ENCODE measurements at places on chromosomes 16 and 17.

- DNase-seq = no peak
Measured at GRCh38 chr16:80459966-80460365, 80.8 kb upstream of the DYNLRB2 start.

- DNase-seq = no peak
Measured at GRCh38 chr17:51734462-51734861, 424.1 kb downstream of the CA10 start.

- DNase-seq = peak; percentile 64
Measured at GRCh38 chr16:20918486-20919239, 18.1 kb downstream of the LYRM1 start.

- no peak for DNase-seq
Measured at GRCh38 chr16:67162506-67163163, 1.9 kb upstream of the HSF4 start.

DNA sequence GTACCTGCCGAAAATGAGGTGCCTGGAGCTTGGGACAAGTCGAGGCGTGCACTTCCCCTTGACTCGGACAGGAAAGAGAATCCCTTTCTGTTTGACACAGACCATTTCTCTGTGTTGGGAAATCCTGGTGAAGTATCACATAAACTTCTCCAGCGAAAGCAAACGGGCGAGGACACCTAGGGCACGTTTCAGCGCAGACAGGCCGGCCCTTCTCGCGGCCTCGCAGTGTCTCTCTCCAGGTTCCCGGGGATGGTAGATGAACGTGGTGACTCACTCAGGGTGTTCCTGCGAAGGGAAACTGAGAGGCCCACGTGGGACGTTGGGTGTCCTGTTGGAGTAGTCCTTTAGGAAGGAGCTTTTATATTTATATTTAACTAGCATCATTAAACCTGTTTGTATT, 36.3 kb upstream of the ZNF750 start:
- DNase-seq = peak; percentile 51

DNA sequence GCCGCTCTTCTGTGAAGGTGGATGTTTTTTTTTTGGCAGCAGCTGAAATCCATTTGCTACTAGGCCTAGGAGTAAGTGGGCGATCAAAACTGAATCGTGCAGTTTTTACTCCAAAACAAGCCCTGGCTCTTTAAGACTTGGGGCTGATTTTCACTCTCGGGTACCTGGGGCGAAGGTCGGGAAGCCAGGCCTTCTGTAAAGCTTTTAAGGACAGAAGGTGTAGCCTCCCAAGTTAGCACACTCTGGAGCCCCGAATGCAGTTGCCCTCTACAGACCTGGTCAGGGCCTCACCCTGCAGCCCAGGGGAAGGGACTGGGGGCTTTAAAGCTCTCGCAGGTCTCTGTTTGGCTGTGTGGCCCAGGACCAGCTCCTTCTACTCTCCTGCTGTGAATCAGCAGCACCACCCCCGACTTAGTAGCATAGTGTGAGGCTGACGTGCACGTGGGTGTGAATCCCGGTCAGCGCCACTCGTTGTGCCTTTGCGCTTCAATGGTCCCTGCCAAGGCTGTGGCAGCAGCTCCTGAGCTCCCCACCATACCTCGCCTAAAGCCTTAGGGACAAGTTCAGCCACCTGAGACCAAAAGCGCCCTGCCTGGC, 49.9 kb downstream of the TMEM235 start:
- DNase-seq = no peak

- DNase-seq = no peak
Measured at GRCh38 chr17:6328279-6328678, 106.6 kb downstream of the AIPL1 start.

DNA sequence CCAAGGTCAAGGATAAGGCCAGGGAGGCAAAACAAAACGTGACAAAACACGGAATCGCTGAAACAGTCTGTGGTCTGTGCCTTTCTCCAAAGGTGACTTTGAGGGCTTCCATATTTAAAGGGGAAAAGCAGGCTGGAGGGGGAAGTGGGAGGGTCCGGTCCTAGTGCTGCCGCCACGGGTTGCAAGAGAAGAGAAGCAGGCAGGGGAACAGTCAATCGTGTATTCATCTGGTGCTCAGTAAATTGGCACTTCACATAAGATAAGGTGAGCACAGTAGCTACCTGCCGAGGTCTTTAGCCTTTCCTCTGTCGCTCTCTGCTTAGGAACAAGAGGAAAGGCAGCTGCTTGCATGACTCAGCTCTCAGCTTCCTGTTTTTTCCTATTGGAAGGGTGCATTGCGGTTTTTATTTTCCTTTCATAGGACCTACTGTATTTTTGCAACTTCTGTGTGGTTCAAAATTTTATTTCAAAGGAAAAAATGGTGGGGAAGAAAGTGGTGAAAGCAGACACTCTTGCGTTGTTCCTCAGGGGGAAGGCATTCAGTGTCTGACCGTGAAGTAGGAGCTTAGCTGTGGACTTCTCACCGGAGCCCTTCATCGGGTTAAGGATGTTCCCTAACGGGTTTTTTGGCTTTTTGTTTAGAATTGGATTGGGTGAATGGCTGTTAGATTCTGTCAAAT, 7.1 kb upstream of the LGALS3BP start:
- peak; percentile 44 for DNase-seq

GRCh38 chr17:73215447-73215846, 22.6 kb downstream of the COG1 start:
- no peak for DNase-seq

DNA sequence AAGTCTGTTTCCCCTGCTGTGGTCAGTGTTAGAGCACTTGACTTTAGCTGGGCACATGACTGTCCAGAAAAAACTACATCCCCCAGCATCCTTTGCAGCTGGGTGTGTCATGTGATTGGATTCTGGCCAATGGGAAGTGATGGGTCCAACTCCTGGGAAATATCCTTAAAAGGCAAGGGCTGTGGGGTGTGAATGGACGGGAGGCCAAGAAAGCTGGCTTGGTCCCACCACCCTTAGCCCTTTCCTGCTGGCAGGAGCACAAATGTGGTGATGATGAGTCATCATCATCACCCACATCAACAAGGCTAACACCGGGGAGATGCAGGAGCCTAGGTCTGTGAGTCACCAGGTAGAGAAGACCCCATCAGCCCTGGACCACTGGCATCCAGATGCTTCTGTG, 341.7 kb downstream of the C16orf95 start:
- no peak for DNase-seq

GRCh38 chr16:89423681-89424260, 66.6 kb downstream of the ANKRD11 start:
- no peak for DNase-seq

DNA sequence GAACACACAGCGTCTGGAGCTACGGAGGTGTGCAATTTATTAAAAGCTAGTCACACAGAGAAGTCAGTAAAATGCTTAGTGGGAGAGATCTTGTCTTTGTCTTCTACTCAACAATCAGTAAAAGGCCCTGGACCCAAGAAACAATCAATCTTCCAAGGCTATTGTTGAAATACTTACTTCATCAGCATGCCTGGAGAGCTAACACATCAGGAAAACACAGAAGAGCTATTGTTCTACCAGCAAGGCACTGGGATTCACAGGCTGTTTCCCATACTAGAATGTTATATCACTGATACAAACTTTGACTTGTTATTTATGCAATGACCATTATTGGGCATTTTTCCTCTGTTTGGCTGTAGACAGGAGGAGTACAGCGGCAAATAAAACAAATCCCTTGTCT, 247.8 kb upstream of the ERCC4 start:
- no peak for DNase-seq

DNA sequence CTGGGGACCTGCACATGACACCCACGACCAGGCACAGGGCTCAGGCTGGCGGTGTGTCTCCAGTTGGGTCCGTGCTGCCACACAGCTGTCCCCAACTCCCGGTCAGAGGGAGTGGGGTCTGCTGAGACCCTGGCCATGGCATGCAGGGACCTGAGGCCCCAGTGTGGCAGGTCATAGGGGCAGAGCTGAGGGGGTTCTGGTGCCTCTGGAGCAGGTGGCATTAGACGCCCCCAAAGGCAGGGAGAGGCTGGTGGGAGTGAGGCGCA, 4.2 kb downstream of the NUBP2 start:
- DNase-seq = no peak

- DNase-seq = peak; percentile 38
Measured at GRCh38 chr16:89047331-89048089, 46.1 kb upstream of the ACSF3 start.

- no peak for DNase-seq
Measured at GRCh38 chr17:21019976-21020586, 22.7 kb downstream of the USP22 start.

GRCh38 chr17:48757524-48757961, 29.0 kb upstream of the HOXB13 start:
- no peak for DNase-seq

- DNase-seq = no peak
Measured at GRCh38 chr16:81810894-81811538, 31.9 kb downstream of the PLCG2 start.

DNA sequence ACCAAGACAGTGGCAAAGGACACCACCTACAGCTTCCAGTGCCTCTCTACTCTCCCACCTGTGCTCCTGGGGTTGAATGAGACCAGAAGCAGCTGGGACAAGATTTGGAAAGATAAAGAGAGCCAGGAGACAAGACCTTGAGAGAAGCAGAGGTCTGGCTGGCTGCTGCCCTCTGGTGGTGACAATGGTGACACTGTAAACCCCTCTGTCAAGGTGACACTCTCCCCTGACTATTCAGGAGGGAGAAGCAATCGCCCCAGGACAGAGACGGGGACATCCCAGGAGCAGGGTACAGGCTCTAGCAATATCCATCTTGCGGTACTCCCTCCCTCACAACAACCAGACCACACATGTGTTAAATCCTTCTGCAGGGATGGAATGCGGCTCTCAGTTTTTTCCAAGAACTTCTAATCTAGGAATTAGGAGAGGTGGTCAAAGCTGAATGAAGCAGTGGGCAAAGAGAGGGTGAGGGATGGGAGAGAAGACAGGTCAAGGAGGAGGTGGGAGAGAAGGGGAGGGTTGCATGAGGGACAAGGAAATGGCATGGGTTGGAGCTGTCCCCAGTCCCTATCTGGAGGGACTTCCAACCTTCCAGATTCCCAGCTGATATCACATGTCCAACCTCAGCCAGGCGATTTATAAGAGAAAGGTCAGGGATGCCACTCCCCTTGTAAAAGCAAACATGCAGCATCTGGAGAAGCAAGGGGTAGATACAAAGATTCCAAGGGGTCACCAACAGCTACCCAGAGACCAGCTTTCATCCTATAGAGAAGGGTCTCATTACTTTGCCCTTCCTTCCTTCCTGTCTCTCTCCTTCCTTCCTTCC, 2.9 kb downstream of the PHOSPHO1 start:
- peak; percentile 78 for DNase-seq

- no peak for DNase-seq
Measured at GRCh38 chr17:77720946-77721845, 237.3 kb upstream of the TNRC6C start.

GRCh38 chr16:64910356-64910755, 211.5 kb downstream of the CDH11 start:
- no peak for DNase-seq

DNA sequence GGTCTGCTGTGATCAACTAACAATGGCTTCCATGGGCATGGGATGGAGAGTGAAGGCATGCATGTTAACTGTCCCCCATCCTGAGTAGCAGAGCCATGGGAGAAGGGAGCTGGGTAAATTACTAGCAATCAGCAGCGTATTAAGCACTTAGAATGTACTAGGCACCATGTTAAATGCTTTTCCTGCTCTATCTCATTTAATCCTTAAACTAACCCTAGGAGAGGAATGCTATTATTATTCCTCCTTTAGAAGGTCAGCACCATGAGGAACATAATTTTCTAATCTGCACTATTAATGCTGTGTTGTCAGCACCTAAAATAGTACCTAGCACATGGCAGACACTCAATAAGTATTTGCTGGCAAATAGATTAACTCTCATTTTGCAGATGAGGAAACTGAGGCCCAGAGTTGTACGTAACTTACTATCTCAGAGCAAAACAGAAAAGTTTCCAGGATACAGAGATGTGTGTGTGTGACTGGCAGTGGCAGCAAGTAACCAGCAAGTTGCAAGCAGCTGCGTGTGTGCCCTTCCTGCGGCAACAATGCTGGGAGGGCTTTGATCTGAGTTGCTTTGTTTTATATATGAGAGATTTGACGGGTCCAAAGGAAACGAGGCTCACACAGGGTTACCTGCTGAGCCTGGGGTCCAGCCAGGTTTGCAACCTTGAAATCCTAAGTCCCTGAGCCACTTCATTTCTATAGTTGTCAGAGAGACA, 6.5 kb upstream of the KLHL36 start:
- no peak for DNase-seq

DNA sequence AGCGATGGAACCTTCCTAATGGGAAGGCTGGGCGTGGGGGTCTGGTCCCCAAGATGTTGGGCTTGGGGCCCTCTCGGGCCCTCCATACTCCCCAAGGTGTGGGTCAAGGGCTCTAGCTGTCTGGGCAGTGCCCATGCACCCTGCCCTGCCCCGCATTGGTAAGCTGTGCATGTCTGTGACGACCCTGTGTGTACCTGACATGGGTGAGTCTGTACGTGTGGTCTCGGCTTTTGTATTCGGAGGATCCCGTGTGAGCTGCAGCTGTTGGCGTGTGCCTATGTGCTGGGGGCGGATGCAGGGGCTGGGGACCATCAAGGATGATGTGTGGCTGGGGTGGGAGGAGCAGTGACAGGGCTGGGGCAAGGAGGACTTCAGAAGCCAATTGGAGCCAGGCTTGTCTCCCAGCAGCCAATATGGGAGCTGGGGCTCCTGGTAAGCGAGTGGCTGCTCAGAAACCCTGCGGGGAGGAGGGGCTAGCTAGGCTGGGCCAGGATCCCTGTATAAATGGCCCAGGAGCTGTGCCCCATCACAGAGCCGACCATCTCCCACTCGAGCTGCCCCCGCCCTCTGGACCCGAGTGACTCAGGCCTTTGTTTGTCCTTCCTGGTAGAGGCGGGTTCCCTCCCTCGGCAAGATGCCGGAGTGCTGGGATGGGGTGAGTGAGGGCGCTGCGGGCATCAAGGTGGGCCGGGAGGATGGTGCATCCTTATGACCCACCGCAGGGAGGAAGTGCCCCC, at the start of gene NDRG4:
Gene NDRG4 (plus strand): TSS at position 529 of the 737 bp plus-strand sequence. CDS start 106 bp downstream, at position 635.
- no peak for DNase-seq

- peak; percentile 50 for DNase-seq
Measured at GRCh38 chr17:65278050-65278819, 141.1 kb downstream of the RGS9 start.

DNA sequence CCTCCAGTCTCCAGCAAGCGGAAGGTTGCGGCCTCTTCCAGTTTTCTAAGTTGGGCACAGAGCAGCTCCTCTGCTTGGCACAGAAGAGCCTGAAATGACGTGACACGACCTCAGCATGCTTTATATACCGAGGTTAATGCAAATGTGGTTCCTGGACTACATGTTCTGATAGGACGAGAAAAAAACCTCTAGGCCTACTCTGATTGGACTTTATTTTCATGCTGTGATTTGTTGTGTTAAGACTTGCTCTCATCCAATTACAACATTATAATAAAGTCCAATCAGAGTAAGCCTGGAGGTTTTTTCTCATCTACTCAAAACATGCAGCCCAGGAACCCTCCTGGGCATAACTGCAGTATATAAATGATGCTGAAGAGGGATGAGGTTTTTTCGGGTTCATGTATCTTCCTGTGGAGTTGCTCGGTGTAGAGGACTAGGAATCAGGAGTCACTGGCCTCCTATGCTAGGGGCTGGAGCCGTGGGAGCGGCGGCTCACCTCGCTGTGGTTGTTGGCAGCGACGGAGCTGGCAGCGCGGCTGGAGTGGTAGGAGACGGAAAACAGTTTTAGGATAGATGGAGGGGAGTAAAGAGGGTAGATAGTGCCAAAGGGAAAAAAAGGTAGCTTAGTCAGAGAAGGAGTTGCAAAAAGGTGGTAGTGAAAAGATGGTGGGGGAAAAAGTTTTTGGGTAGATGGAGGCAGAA, 878.0 kb downstream of the KCNJ18 start:
- no peak for DNase-seq

- peak; percentile 15 for DNase-seq
Measured at GRCh38 chr17:278055-278675, 74.4 kb downstream of the RPH3AL start.

GRCh38 chr17:74778960-74779359, 2.8 kb upstream of the NAT9 start:
- DNase-seq = no peak

GRCh38 chr17:30336369-30337171, 2.7 kb upstream of the TMIGD1 start:
- DNase-seq = no peak
